ENCODE measurements at places on chromosomes 4 and X.
A peak's percentile ranks its signal among the peaks of the same experiment; 100 is the strongest.

DNA sequence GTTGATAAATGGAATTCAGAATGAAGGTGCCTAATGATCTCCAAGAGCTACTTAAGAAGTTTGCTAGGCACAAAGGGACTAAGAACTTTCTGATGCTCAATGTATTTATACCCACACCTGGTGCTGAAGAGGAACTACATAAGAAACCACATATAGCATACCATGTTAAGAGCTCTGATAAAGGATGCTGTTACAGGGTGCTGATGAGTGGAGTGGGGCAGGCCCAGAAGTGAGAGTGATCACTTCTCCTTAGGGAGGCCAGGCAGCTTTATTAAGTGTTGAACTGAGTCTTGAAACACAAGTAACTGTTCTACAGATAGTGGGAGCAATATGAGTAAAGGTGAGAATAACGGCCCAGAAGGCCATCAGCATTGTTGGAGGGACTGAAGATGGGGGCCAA is 68.3 kb upstream of the CHRDL1 start:
- no peak for DNase-seq

- DNase-seq, result no peak
These were observed 52.4 kb upstream of the TBC1D14 start for GRCh38 chr4:6857009-6857882.

GRCh38 chr4:188403272-188403671 is 264.0 kb downstream of the TRIML1 start:
- DNase-seq, result no peak

GRCh38 chrX:82945332-82945731 is 562.8 kb upstream of the POU3F4 start:
- DNase-seq, result no peak

DNA sequence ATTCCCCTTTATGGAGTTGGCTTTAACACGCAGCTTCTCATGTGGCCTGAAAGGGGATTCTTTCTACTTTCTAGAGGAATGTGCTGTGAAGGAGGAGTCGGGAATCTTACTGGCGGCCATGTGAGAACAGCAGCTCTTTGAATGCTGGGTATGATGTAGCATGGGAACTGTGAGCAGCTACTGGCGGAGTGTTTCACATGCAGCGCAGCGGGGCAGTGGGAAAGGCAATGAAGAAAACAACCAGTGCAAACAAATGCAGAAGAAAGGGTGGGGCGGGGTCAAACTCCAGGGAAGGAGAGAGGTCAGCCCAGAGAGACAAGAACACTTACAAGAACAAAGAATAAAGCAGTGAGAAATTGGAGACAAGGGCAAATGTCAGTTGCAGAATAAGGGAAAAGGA is 363.8 kb upstream of the FTHL17 start:
- no peak for DNase-seq

- DNase-seq, result no peak
These were observed 6.8 kb upstream of the USP53 start for GRCh38 chr4:119205690-119206089.

GRCh38 chr4:122687531-122688061 is 44.9 kb upstream of the BBS12 start:
- DNase-seq, result no peak

DNA sequence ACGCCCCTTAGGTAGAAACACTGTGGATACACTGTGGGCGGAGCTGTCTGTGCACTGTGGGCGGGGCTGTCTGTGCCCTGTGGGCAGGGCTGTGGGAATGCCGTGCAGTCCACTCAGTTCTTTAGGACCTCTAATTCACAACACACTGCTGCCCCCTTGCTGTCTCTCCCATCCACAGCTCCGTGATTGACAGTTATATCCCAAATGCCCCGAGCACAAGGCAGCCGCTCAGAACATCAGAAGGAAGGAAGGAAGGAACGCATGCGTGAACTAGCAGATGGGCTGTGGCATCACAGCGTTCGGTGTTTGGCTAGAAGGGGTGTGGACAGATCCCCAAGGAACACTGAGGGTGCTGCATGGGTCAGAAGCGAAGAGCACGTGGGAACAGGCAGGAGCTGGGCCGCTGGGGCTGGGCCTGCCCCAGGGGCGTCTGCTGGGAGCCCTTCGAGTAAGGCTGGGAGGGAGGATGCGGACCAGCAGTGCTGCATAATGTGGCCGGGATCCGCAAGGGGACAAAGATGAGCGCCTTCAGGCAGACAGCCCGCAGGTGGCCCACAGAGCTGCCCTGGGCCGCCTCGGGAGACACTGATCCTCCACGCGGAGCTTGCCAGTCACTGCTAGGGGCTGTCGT is 29.8 kb downstream of the ACOX3 start:
- no peak for DNase-seq

DNA sequence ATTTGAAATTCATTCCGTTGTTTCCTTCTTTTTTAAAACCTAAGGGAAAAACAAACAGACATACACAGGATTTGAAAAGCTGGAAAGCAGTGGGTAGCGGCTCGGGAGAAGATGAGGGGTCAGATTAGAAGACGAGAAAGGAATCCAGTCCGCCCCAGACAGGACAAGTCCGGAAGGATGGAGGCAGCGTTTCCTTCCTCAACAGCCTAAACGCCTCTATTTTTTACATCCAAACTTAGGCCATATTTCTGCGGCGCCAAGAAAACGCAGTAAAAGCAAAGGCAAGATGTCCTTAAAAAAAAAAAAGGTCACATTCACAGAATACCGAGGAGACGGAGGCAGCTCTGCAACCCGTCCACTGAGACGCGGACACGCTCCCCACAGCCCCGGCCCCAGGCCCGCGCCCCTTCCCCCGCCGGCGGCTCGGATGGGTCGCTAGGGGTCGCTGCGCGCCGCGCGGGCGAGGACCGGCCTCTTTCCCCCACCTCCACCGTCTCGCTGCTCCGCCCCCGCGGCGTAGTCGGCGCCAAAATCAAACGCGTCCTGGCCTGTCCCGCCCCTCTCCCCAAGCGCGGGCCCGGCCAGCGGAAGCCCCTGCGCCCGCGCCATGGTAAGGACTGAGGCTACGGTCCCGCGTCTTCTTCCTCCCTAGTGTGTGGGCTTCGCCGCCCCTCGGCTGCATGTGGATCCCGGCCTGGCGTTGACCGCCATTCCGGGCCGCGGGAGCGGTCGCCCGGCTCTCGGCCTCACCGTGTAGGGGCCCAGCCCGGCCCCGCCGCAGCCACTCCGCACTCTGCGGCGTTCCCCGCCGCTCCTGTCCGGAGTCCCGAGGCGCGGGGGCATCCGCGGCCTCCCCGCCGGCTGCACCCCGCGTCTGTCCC is at the start of gene MND1:
Gene MND1 (plus strand): TSS at position 558 of the 881 bp plus-strand sequence. CDS start 50 bp downstream, at position 608.
- peak; percentile 46 for DNase-seq

GRCh38 chrX:77924320-77924859 is 13.9 kb downstream of the ATP7A start:
- DNase-seq, result no peak

- peak; percentile 77 for DNase-seq
These were observed 836 bp downstream of the CLOCK start for GRCh38 chr4:55545641-55546505.

- no peak for DNase-seq
These were observed 13.2 kb downstream of the CC2D2A start for GRCh38 chr4:15482842-15483241.

GRCh38 chrX:68675571-68675970 is 28.1 kb downstream of the STARD8 start:
- DNase-seq, result no peak

- peak; percentile 35 for DNase-seq
These were observed 55.0 kb upstream of the NR0B1 start for GRCh38 chrX:30364229-30364628.

- no peak for DNase-seq
These were observed 17.1 kb downstream of the MTTP start for GRCh38 chr4:99591757-99592156.

DNA sequence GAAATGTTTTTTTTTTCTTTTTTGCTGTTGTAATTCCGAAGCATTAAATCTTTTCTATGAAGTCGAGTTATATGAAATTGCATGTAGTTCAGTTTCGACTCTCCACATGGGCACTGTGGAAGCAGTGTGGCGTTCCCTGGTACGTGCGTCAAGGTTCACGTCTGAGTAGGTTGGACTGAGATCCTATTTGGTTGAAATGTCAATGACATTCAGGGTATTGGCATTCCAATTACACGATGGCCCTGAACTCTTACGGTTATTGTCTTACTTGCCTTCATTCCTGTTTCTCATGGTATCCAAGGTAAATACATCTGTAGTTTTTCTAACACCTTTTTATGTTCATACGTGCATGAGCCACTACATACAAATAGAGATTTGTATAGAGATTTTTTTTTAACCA is 128.8 kb downstream of the SORBS2 start:
- no peak for DNase-seq

GRCh38 chr4:169024762-169025161 is 14.7 kb upstream of the CBR4 start:
- no peak for DNase-seq

GRCh38 chr4:165343353-165344191 is 16.1 kb downstream of the MSMO1 start:
- no peak for DNase-seq

DNA sequence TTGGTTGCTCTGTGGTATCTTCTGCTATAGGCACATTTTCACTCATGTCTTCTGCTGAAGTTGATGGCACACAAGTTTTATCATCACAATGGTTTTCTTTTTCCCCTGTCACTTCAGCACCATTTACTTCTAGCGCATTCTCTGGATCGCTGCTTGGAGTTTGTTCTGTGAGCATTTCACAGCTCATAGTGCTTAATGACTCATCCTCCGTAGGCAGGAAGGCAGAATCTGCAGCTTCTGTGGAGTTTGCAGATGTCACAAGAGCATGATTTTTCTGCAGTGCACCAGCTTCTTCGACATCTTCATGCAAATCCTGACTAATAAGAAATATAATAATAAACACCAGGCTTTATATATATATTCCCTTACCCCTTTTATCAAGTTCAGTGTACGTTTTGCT is 83.6 kb downstream of the CHM start:
- DNase-seq, result no peak

- DNase-seq, result no peak
These were observed 59.3 kb downstream of the ZNF674 start for GRCh38 chrX:46485897-46486296.

DNA sequence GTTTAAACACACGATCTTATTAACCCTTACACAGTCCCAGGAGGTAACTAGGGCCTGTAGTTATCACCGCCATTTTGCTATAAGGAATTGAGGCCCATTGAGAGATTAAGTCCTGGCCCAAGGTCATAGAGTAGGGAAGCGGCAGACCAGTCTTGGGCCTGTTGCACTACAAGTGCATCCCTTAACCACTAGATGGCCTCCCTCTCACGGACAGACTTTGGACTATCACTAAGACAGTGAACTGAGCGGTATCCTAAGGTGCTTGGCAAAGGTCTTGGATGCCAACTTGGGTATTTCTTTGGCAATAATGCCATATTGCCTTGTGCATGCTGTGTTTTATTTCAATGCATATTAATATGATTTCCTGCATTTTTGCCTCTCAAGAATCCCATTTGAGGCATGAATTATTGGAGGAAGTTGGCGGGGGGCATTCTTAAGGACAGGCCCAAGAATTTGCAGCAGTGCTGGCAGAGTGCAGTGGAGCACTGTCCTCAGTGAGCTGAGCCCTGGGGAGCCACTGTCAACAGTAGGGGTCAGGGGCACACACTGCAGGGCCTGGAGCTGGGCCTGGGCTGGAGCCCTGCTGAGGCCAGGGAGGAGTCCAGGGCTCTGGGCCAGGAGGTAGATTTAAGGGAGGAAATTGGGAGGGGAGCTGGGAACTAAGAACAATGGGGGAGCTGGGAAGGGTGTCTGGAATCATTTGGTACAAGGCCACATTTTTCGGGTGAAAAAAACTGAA is 147.4 kb downstream of the SMIM20 start:
- no peak for DNase-seq

DNA sequence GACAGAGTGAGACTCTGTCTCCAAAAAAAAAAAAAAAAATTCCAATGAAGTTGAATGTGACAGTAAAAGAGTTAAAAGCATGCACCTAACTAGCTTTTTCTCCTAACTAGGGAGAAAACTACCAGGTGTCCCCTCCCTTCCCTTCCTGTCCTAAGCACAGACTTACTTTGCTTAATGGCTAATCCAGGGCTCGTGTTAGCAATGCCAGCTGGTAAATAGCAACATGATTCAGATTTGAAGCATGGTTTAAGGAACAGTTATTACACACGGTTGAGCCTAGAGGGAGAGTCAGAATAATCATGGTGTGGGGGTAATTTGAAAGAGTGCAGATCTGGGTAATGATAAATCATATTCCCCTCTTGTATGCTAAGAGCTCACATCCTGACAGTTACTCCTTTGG is 338.3 kb downstream of the STIM2 start:
- DNase-seq, result no peak

GRCh38 chr4:61666244-61666643 is 466.1 kb downstream of the ADGRL3 start:
- DNase-seq, result no peak

DNA sequence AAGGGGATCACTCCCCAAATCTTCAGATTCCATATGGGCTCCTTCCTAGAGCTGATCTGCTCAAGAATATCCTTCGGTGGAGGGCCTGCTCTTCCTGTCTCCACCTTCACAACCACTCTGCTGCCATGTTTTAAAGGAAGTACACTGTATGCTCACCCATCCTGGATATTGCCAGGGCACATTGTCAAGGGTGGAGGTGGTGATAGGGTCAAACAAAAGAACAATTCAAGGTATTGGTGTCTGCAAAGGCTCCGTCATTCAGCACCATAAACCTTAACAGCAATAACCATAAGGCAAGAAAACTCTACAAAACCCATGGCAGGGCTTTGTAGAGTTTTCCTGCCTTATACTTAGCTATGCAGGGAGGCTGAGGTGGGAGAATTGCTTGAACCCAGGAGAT is 18.9 kb downstream of the NAAA start:
- DNase-seq, result no peak

DNA sequence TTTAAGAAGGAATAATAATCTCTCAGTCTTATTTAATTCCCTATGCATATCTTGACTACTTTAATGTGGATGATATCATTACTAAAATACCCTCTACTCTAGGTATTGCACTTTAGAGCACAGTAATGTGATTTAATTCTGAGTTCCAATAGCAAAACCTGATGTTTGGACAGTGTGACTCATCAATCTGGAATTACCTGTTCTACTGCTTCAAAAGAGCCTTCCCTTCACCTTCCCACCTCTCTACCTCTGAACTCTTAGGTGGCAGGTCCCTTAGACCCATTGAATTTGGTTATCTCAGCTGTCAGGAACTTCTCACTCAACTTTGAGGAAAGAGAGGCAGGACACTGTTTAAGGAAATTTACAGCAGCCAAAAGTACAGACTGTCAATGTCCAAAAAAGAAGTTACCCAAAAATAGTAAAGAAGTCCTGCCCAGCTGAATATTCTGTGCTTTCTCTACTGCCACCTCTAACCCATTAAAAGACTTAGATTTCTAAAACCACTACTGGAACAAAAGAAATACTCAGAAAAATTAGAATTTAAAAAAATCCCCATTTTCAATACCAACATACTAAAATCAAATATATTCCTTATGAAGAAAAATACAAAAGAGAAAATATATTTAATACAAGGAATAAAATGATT is 123.1 kb upstream of the GPM6A start:
- DNase-seq, result no peak

DNA sequence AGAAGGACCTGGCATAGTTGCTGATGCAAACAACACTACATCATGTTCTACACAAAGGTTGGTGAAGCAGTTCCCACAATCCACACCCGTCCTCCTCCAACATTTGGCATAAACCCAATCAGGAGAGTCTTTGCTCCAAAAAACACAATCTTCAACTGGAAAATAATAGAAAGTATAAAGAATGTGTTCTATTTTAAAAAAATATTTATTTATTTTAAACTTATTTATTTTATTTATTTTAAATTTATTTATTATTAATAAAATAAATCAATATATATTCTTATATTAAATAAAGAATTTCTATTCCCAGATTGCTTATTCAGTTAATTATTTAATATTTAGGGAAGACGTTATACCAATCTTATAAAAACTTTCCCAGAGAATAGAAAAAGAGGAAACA is 1753.7 kb upstream of the AGA start:
- DNase-seq, result no peak

- peak; percentile 0 for DNase-seq
These were observed 201.3 kb downstream of the RBM46 start for GRCh38 chr4:154982187-154983047.
